ENCODE measurements at places on chromosomes 7 and 10. TPM values are rescaled to one million over a fixed set of nuclear protein-coding genes. Genes with fewer than 3 reads are reported as not detected.

DNA sequence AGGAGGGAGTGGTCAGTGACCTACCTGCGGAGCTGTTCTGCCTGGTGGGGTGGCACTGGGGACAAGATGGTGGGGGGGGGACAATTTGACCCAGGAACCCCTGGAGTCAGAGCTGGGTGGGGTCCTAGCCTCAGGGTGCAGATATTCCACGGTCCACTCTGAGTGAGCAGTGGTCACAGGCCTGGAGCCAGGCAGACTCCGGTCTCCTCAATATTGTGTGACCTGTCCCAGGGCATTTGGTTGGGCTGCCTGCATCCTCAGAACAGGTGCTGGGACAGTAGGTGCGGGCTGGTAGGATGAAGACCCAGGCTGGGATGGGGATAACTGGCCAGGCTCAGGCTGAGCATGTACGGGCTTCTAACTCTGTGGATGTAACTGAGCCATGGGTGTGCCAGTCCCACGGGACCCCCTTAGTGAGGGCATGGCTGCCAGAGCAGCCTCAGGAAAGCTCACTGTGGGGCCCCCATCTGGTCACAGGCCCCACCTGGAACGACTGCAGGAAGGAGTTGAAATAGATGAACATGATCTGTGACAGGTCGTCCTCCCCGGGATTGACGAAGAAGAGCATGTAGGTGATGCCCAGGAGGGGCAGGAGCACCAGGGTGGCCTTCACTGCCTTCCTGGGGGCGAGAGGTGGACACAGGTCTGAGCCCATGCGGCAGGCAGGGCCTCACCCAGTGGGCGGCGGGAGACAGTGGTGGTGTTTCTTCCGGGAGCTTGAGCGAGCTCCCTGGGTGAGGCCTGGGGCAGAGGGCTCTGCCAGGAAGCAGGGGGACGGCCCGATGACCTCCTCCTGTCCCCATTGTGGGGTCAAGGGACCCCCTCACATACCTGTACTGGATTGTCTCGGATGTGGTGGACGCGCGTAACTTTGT is 26.9 kb downstream of the CRHR2 start:
- DNase-seq: no peak

- DNase-seq: no peak
Observed at GRCh38 chr7:76008156-76008687, 13.8 kb upstream of the TMEM120A start.

- DNase-seq: peak; percentile 14
Observed at GRCh38 chr7:116403265-116403664, 96.3 kb upstream of the CAV2 start.

- DNase-seq: no peak
Observed at GRCh38 chr7:37698276-37698675, 14.7 kb downstream of the GPR141 start.

CYP2C19 gene
- total RNA-seq: not detected

FGFR2 gene
- not detected for total RNA-seq
